ENCODE measurements at places on chromosomes 5 and 9. TPM values are rescaled to one million over a fixed set of nuclear protein-coding genes. Genes with fewer than 3 reads are reported as not detected.

The TMEM174 gene
- not detected for total RNA-seq

The SOHLH1 gene
- total RNA-seq, result not detected

The PTPN3 gene
- 1.2 TPM for total RNA-seq

The ALDOB gene
- total RNA-seq, result not detected

The PTGS1 gene
- total RNA-seq, result 37.1 TPM

DNA sequence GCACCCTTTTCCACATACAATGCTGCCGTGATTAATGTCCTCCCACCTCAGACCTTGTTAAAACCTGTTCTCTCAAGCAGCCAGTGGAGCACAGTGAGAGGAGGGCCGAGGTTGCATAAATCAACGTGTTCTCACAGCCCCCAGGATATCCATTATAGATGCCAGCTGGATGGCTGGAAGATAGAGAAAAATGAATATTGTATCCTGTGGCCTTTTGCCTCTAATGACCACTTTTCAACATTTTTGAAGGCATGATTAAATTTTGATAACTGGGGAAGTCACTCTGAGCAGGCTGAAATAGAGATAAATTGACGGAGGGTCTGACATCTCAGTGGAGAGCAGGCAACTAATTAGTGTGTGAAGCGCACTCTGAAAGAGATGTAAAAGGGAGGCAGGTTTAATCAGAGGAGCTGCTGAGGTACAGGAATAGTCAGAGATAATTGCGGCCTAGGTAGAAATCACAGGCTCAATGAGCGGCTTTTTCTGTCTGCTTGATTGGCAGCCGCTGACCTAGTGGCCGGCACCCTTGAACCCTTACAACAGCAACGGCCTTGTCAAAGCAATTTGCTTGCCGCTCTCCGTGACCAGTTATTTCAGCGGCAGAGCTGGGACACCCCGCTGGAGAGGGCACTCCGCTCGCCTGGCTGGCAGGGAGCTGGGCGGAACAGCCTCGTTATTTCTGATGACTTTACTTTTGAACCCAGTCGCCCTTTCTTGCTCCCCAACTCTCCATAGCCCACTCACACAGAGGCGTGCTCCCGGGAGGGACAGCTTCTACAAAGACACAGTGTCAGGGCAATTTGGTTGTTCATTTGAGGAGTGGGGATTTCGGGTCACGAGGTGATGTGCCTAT lies 560.7 kb downstream of the PSAT1 start:
- no peak for DNase-seq

DNA sequence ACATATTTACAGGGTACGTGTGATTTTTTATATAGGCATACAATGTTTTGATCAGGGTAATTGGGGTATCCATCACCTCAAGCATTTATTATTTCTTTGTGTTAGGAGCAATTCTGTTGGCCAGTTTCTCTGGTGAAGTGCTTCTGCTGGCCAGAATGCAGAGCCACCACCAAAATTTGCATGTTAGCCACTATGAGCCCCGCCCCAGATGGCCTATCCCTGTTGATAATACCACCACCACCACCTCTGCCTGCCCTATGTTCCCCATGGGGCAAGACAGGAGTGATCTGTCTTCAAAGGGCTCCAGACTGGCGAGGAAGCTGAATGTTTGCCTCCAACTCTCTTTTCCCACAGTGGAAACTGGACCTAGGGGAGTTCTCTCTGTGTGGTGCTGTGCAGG lies 26.0 kb upstream of the JAK2 start:
- DNase-seq, result no peak
